ENCODE measurements at places on chromosomes 3 and 15.
A peak's percentile ranks its signal among the peaks of the same experiment; 100 is the strongest.

- DNase-seq = peak; percentile 92
Observed at GRCh38 chr3:10337323-10338163, 16.6 kb upstream of the SEC13 start.

- DNase-seq = no peak
Observed at GRCh38 chr3:123611082-123611481, 26.2 kb upstream of the HACD2 start.

- no peak for DNase-seq
Observed at GRCh38 chr3:190382082-190382481, 5.9 kb upstream of the CLDN16 start.

GRCh38 chr15:20646529-20647142 lies 105.0 kb upstream of the GOLGA6L6 start:
- no peak for DNase-seq

DNA sequence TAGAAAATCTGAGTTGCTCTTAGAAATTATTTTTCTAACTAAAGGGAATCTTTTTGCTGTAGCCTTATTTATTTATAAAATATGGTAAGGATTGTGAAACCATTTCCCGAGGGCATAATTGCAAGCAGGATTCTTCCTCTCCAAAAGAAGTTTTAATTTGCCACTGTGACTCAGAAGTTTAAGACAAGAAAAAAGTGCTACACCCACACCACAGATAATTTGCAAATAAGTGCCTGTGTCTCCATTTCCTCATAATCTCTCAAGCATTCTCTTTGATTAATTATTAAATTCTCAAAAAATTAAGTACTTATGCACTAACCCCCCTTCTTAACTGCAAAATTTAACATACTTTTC lies 43.6 kb downstream of the RASA2 start:
- no peak for DNase-seq

- no peak for DNase-seq
Observed at GRCh38 chr3:157098823-157099185, 61.1 kb downstream of the CCNL1 start.

- no peak for DNase-seq
Observed at GRCh38 chr3:42846685-42847522, 28.8 kb downstream of the CYP8B1 start.

DNA sequence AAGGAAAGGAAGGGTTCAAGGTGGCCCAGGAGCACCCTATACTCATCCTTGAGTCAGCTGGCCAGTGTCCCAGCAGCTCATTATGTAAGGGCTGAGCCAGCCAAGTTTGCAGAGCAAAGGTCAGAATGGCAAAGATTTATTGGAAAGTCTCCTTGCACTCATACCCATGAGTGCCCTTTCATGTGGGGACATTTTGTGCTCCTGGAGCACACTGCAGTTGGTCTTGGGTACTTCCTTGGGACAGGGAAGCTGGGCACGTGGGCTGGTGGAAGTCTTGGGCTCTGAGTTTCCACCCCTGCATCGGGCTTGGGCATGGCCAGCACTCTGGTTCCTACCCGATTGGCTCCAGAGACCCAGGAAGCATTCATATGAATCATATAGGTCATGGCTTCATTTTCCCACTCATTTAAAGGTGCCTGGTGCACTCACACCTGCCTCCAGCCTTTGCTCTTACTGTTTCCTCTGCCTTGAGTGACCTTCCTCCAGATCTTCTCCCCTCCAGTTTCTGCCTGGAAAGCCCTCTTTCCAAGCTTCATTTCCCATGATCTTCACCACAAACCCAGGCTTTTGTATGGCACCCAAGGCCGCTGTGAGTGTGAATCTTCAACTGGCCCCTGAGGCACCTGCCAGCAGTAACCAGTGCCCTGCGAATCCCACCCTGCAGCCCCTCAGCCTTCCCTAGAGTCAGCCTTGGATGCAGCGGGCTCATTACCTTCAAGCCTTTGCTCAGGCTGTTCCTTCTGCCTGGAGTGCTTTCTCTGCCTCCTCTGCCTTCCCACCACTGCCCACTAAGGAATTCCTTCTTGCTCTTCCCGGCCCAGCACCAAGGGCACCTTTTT lies 10.5 kb upstream of the PRKCD start:
- no peak for DNase-seq

DNA sequence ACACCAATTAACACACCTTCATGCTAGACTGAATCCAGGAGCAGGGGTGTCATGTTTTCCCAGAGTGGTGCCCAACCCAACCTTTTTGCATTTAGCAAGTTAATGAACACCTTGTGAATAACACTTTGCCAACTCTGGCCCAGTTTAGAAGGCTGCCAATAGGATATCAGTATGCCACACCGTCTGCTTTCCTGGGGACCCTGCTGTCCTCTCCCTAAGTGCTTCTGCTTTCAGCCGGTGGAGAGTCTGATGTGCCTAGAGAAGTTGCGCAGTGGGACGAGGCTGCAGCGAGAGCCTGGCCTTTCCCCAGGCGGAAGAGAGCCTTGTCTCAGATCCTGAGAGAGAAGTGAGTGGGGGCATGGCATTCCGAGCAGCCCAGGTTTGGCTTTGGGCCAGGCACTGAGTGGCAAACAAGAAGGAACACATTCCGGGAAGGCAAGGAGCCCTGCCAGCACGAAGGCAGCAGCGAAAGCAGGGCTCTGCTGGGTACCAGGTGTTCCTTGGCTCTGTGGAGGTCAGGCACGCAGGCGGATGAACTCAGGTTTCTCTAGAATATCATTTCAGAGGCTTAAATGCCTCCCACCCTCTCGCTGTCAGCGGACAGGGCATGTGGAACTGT lies 36.9 kb downstream of the SENP8 start:
- DNase-seq = peak; percentile 99

- DNase-seq = no peak
Observed at GRCh38 chr3:75913800-75914350, 128.5 kb upstream of the ZNF717 start.

DNA sequence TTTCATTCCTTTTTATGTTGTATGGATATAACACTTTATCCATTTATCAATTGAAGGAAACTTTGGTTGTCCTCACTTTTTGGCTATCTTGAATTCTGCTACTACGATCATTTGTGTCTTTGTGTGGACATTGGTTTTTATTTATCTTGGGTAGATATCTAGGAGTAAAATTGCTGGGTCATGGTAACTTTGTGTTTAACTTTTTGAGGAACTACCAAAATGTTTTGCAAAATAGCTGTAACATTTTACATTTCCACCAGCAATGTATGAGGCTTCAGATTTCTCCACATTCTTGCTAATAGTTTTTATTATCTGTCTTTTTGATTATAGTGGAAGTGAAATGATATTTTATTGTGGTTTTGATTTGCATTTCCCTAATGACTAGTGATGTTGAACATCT lies 55.6 kb downstream of the TLNRD1 start:
- DNase-seq = no peak

- no peak for DNase-seq
Observed at GRCh38 chr15:90563463-90563862, 33.7 kb downstream of the CRTC3 start.

DNA sequence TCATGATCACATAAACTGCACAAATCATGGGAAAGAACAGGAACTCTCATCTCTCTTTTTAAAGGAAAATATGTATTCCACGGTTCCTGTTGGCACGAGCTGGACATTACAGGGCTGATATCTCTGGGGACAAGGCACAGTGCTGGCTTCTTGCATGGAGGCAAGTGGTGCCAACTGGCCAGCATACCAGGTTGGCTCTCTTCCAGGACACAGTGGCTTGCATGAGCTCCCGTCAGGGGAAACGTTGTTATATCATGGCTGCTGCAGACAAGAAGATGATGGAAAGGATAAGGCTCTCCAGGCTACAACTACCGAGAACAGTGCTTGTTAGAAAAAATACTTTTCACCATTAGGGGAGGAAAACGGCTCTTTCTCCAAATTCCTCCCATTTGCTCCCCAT lies 283.9 kb downstream of the RORA start:
- no peak for DNase-seq

GRCh38 chr3:23805633-23806533 lies at the start of gene UBE2E1:
UBE2E1 (plus strand) TSS chr3:23805955; CDS start chr3:23807270, 1,315 bp downstream.
- DNase-seq = peak; percentile 14

DNA sequence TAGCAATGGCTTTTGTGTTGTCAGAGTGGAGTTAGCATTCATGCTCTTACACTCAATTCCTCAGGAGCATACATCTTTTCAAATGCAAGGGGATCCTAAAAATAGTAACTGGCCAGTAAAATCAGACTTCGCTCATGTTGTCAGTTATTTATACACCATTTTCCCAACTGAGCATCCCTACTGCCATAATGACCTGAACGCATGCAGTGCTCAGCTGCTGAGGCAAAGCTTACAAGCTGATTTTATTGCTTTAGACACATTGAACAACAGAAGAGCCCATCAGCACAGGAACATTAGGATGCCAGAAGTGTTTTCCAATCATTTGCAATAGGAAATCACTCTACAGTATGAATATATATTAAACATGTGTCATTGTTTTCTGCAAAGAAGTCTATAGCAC lies 689.7 kb upstream of the BCHE start:
- no peak for DNase-seq

DNA sequence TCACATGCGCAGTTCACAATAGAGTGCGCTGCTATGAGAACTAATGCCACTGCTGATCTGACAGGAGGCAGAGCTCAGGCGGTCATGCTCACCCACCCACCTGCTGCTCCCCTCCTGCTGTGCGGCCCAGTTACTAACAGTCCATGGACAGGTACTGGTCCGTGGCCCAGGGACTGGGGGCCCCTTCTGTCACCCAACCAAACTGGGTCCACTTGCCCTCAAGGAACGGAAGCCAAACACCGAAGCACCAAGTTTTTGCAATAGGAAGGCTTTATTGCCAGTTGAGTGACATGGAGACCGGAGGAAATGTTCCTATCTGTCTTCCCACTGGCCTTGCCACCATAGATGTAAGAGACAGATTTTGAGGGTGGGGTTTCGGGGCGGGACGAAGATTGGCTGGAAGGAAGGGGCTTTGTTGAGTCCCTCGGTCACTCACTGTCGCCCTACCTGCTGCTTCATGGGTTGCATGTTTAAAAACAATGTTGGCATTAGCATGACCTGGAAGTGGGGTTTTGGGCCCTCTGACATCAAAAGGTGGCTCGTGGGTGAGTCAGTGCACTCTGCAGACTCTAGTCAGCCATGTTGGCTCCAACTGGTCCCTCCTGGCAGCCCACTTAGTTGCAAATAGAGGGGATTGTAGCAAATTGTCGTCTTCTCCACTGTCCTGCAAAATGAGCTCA lies 141.0 kb downstream of the TJP1 start:
- no peak for DNase-seq

GRCh38 chr15:26438316-26438715 lies 334.6 kb downstream of the GABRB3 start:
- DNase-seq = no peak

DNA sequence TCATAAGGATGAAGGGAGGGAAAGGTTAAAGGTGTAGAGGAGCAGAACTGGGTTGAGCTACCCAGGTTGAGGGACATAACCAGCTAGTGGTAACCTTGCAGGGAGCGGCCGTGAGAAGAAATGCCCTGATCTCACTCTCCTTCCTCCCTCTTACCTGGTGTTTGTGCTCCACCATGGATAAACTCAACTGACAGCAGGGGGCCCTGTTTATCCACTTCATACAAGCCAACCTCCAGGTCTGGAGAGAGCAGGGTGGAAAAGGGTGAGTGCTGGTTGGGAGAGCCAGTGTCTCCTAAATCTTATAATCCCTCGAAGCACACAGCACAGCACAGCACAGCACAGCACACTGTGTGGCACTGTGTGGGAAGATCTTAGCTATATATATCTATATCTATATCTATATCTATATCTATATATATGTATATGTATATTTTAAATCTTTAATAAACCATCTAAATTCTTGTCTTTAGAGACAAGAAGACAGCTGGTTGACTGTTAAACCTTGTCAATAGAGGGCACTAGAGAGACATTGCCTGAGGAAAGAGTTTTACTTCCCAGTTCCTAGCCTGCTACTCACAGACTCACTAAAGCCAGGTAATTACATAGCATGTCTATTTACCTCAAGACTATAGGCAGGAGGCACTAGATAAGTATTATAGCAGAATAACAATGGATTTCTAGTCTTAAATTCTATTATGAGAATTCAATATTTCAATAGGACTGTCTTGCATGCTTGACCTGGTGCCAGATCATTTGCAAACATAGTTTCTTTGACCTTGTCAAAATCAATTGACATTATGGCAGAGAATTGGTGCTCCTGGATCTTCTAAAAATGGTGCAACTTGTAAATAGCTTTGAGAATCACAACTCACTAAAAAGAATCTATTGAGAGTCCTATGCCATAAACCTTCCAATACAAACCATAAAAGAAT lies 21.7 kb upstream of the FMN1 start:
- DNase-seq = no peak

DNA sequence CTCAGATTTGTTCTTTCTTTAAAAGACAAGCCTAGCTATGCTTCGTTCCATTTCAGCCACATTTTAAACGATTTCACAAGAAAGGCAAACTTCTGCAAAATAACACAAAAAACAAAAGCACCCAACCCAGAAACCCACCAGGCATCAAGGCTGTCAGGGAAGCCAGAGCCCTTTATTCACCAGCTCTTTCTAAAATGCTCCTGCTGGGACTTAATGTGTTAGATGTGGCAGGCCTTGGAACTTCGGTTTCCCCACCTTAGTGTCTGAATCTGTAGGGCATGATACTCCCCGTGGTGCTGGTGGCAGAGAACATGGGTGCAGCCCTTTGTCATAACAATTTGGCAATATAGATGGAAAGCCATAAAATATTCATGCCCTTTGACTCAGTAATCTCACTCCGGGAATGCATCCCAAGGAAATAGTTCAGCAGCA lies 56.8 kb upstream of the LCTL start:
- no peak for DNase-seq

- no peak for DNase-seq
Observed at GRCh38 chr15:91435113-91435512, 335.1 kb downstream of the SV2B start.

- no peak for DNase-seq
Observed at GRCh38 chr3:129613367-129613740, 6.9 kb upstream of the PLXND1 start.

DNA sequence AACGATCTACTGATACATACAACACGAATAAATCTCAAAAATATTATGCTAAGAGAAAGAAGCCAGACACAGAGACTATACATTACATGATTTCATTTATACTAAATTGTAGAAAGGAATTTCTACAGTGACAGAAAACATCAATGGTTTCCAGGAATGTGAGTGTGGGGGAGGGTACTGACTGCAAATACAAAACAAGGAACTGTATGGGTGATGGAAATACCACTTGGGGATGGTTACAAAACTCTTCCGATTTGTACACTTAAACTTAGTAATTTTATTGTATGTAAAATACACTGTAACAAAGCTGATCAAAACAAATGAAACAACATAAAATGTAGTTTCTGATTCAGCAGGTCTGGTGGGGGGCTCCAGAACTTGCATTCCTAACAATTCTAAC lies 45.8 kb upstream of the IP6K2 start:
- no peak for DNase-seq

- no peak for DNase-seq
Observed at GRCh38 chr15:87752250-87752951, 504.1 kb downstream of the NTRK3 start.

GRCh38 chr3:52495777-52496602 lies 852 bp downstream of the STAB1 start:
- DNase-seq = no peak

Data from NCI-H2171 treated with DMSO at 0.1 percent for 48 hours (cell line).